ENCODE measurements at places on chromosomes 7 and 10.
A peak's percentile ranks its signal among the peaks of the same experiment; 100 is the strongest.

DNA sequence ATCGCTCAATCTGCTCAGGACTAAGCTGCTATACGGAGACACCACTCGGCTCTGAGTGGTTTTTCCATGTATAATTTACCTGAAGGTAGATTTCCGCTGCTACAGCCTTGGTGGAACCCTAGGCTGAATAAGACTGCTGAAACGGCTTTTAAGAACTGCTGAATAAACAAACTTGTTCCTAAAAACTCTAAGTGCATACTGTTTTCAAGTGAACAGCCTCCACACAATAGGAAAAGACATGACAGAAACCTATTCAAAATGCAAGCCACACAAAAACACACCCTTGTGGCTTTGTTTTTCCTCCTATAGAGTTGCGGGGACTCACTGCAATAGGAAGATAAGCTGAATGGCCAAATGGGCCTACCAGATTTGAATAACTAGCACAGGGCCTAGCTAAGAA, 117.2 kb downstream of the UBE2H start:
- peaks cover 8% of the 10 kb centered on the region for H3K36me3 ChIP-seq
- DNase-seq = no peak
- peak overlapping the region; percentile 87 for H3K27ac ChIP-seq
- no peaks in the 10 kb centered on the region for H3K27me3 ChIP-seq

DNA sequence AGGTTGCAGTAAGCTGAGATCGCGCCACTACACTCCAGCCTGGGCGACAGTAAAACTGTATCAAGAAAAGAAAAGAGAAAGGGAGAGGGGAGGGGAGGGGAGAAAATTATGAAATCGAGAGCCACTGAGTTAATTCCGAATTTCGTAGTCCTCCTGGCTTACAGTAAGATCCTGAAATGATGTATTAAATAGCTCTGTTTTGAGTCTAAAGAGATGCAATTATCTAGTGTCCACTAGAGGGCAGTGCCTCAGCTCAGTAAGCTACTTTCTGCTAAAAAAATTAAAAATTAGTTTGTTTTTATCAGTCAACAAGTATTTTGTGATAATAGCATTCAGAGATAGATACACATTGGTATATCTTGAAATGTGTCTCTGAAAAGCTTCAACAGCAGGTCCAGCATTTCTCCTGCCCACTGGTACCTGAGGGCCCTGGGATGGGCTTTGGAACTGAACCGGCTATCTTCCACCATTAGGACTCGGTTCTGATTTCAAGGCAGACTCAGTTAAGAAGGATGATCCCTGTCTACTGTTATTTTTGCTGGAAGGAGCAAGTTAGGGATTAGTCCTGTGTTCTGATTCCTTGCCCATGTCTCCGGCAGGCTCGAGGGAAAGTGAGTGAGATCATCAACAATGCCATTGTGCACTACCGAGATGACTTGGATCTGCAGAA, 19.5 kb downstream of the TSPAN33 start:
- H3K4me3 ChIP-seq = no peak overlapping the region
- no peak overlapping the region for H3K27ac ChIP-seq
- H3K4me1 ChIP-seq = peaks cover 8% of the 10 kb centered on the region
- peaks cover 3% of the 10 kb centered on the region for H3K36me3 ChIP-seq

- H3K4me3 ChIP-seq = no peak overlapping the region
- no peak for DNase-seq
- H3K36me3 ChIP-seq = no peaks in the 10 kb centered on the region
- no peaks in the 10 kb centered on the region for H3K4me1 ChIP-seq
Observed at GRCh38 chr7:137591421-137591837, 247.9 kb upstream of the PTN start.

- no peaks in the 10 kb centered on the region for H3K36me3 ChIP-seq
- no peak overlapping the region for H3K27ac ChIP-seq
- no peak overlapping the region for H3K4me3 ChIP-seq
- H3K27me3 ChIP-seq = peaks cover 4% of the 10 kb centered on the region
- no peaks in the 10 kb centered on the region for H3K4me1 ChIP-seq
Observed at GRCh38 chr10:131049016-131049415, 262.5 kb downstream of the TCERG1L start.

GRCh38 chr10:51073453-51074237, 642 bp upstream of the PRKG1 start:
- peaks cover 54% of the 10 kb centered on the region for H3K27me3 ChIP-seq
- peak overlapping the region; percentile 83 for H3K4me3 ChIP-seq
- H3K36me3 ChIP-seq = no peaks in the 10 kb centered on the region
- DNase-seq = no peak
- H3K4me1 ChIP-seq = peaks cover 7% of the 10 kb centered on the region

DNA sequence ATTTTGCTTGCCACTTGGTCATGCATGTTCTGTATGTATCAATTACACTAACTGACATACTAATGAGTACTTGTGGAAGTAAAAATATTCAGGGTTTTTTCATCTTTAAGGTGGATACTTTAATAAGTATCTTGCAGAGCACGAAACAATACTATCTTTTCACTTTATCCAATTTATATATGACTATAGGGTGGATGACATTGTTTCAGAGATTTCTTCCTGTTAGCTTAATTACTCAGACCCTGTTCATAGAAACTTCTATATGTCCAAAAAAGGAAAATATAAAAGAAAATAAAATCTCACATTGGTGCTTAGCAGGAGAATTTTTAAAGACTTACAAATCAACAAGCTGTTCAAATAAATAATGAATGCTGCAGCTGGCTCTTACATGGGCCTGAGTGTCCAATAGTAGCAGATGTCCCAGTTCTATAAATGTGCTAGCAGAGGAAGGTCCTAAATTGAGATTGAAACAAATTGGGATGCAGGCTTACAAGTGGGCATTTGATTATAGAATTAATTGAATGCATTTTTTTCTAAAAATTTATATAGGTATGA, 91.5 kb upstream of the THSD7A start:
- H3K27me3 ChIP-seq = no peaks in the 10 kb centered on the region
- no peak overlapping the region for H3K4me3 ChIP-seq
- no peak for DNase-seq
- H3K36me3 ChIP-seq = no peaks in the 10 kb centered on the region
- H3K4me1 ChIP-seq = no peaks in the 10 kb centered on the region
- no peak overlapping the region for H3K27ac ChIP-seq

DNA sequence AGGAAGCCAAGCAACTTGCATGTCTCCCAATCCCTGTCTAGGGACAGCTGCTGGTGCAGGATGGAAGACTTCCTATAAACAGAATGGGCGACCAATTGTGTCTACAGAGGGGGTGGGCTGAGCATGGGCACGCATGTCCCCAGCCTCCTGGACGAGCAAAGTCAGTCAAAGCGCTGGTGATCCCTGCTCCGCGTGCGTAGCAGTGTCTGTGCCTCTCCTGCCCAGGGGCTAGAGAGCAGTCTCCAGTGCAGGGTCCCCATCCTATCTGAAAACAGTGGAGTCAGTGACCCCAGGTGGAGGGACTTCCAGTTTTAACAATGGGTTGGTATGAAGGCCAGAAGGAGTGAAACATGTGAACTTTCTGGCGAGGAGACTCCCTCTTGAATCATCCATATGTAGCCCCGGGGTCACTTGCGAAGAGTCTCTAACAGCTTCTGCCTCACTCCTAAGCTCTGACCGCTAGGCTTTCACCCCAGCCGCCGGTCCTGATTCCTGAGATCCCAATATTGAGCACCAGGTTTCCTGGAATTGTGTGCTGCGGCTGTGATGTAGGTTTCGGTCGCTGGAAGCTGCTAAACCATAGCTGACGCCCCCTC, 714 bp upstream of the CASP2 start:
- peak overlapping the region; percentile 96 for H3K4me3 ChIP-seq
- DNase-seq = no peak

- peaks cover 44% of the 10 kb centered on the region for H3K27me3 ChIP-seq
- no peak overlapping the region for H3K27ac ChIP-seq
- H3K4me3 ChIP-seq = no peak overlapping the region
- H3K36me3 ChIP-seq = no peaks in the 10 kb centered on the region
- H3K4me1 ChIP-seq = no peaks in the 10 kb centered on the region
Observed at GRCh38 chr10:77201135-77202106, 436.2 kb downstream of the KCNMA1 start.

DNA sequence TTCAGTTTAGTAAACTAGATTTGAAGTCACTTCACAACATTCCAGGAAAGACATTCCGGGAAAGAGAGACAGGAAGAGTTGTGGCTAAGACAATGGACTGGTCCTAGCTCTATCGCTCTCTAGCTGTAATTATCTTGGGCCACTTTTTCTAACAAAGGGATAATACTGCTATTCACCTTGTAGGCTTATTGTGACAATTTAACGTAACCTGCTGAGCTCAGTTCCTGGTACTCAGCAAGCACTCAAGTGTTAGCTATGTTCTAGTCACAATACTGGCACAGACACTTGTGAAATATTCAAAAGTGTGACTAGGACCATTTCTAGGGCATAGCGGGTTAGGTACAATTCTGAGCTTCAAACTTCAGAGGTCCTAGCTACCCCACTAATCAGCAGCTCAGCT, 12.0 kb upstream of the NRCAM start:
- no peaks in the 10 kb centered on the region for H3K27me3 ChIP-seq
- H3K27ac ChIP-seq = no peak overlapping the region
- no peaks in the 10 kb centered on the region for H3K4me1 ChIP-seq
- no peak for DNase-seq
- no peak overlapping the region for H3K4me3 ChIP-seq

All from T-helper 17 cell (primary cell).